CD4-positive, alpha-beta T cell treated with Interleukin-15 for 1 hour (primary cell): ENCODE measurements at places on chromosomes 3 and 15.
A peak's percentile ranks its signal among the peaks of the same experiment; 100 is the strongest.

- DNase-seq, result peak; percentile 41
Measured at GRCh38 chr3:121431726-121432517, 113.9 kb downstream of the POLQ start.

DNA sequence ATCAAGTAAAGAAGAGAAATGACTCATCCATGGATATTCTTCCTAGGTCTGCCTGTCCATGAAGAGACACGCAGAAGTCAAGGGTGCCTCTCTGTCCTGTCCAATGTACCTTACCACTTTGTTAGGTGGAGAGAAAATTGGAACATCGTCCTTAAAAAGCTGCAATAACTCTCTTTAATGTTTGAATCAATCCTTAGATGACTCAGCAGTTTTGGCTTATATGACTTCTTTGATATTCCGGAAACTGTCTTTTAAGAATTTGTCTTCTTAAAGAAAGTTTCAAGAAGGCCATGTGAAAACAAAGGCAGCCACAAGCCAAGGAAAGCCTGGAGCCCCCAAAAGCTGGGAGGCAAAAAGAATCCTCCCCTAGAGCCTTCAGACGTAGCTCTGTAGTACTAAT lies 49.2 kb downstream of the MRPL3 start:
- DNase-seq, result no peak

DNA sequence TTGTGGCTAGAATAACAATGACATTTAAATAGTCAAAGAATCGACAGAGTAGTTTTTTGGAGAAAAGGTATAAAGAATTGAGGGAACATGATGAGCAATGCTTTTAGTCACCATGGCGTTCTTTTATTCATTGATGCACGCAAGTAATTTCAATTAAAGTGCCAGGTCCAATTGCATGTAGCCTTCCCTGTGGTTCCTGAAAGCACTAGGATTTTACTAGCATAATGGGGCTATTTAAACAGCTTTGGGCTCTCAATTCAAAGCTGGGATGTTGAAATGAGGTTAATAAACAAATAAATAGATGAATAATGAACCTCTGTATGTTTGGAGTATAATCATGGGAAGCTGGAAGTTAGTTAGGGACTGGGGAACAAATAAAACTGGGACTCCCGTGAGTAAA lies 121.2 kb upstream of the GAP43 start:
- DNase-seq, result no peak

DNA sequence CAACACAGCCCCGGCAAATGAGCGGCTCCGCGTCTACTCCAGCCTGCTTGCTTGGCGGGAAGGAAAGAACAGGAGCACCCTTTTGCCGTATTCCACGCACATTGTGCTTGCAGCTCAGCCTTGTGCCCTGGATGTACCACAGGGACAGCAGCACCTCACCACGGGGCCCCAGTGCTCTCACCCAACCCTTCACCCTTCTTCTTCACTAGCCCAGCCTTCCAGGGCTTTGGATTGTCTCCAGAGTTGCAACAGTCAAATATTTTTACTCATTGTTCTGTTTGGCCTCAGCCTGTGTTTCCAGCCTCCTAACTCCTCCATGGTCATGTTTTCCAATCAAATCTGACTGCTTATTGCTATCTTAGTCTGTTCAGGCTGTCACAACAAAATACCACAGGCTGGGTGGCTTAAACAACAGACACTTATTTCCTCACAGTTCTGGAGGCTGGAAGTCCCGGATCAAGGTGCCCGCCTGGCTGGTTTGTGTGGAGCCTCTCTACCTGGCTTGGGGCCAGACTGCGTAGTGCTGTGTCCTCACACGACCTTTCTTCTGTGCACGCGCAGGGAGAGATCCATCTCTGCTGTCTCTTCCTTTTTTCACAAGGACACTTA lies 79.2 kb upstream of the ABHD17C start:
- DNase-seq, result no peak

DNA sequence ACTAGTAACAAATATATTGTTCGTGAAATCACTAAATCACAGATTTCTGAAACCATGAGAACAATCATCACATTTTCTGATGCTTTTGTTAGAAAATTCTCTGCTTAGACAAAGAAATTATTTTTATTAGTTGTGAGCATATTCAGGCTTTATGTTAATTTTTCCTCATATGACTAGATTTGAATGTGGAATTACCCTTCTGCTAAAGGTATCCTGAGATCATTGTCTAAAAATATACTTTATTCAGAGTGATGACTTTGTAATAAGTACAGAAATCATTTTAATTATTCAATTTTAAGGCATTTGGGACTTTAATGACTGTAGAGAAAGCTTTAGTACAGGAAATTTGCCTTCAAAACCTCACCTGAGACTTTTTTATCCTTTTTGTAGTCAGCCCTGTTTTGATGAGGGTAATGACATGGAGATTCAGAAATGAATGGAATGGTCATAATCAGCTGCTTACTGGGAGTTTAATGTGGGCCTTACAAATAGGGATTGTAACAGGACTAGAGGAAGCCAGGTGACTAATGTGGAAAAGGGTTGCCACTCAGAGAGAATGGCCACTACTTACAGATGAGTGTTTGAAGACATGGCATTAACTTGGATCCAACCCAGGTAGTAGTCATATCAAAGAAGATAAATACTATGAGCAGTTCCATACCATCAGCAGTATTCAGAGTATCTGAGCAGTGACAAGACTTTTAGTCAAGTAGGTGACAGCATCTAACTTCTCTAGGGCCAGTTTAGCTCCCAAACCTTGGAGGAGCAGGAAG lies 148.3 kb downstream of the MBNL1 start:
- no peak for DNase-seq

DNA sequence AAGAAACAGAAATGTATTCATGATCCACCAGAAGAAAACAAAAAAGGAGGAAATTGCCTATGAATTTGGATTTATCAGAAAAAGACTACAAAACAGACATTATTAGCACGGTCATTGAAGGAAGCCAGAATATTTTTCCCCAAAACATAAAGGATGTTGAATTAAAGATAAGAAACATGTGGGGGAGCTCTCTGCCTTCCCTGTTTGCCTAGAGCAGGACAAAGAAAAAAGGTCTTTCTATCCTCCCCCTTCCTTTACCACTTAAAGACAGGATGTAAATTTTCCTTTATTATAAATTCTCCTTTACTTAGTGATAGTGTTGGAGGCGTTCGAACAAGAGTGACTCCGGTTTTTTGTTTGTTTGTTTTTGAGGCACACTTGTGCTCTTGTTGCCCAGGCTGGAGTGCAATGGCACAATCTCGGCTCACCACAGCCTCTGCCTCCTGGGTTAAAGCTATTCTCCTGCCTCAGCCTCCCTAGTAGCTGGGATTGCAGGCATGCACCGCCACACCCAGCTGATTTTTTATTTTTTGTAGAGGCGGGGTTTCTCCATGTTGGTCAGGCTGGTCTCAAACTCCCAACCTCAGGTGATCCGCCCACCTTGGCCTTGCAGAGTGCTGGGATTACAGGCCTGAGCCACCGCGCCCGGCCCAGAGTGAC lies 14.9 kb upstream of the RPN1 start:
- no peak for DNase-seq

DNA sequence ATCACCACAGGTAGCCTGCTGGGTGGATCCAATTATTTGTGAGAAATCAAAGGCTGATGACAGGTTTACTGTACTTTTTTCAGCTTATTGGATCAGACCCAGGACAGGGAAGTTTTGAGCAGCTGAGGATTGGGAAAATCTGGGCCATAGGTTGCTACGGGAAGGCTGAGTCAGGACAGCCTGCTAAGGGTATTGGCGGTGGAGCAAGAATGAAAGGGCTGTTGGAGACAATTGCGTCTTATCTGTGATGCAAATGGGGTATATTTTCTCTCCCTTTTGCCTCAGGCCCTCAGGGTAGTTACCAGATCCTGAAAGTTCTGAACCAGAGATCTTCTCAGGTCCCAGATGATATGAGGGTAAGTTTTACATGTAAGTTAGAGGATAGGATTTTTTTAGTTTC lies 317.7 kb downstream of the EDEM1 start:
- no peak for DNase-seq

- DNase-seq, result no peak
Measured at GRCh38 chr3:184380185-184380626, 352 bp downstream of the CHRD start.

GRCh38 chr15:44033894-44034293 lies 161.2 kb downstream of the FRMD5 start:
- no peak for DNase-seq

DNA sequence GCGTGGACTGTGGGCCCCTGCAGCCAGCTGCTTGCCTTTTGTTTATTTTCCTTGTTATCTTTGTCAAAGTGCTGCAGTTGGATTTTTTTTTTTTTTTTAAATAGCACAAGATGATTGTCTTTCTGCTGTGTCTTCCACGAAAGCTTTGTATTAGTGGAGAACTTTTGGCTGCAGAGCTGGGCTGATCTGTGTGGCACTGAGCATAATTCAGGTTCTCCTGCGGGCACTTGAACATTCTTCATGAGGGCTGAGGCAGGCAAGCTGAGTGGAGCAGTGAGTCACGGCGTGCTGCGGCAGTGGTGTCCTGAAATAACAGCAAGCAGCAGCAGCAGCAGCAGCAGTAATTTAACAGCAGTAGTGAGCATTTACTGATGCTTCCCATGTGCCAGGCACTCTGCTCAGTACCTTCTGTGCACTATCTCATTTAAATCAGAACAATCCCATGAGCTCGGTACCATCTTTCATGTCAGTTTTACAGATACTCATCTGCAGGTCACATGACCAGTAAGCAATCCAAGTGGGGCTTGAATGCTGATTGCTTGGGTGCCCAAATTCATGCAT lies 45.8 kb downstream of the MITF start:
- DNase-seq, result no peak

GRCh38 chr3:190826018-190826417 lies 36.5 kb downstream of the GMNC start:
- no peak for DNase-seq

- no peak for DNase-seq
Measured at GRCh38 chr3:123467046-123467445, 18.2 kb upstream of the ADCY5 start.

DNA sequence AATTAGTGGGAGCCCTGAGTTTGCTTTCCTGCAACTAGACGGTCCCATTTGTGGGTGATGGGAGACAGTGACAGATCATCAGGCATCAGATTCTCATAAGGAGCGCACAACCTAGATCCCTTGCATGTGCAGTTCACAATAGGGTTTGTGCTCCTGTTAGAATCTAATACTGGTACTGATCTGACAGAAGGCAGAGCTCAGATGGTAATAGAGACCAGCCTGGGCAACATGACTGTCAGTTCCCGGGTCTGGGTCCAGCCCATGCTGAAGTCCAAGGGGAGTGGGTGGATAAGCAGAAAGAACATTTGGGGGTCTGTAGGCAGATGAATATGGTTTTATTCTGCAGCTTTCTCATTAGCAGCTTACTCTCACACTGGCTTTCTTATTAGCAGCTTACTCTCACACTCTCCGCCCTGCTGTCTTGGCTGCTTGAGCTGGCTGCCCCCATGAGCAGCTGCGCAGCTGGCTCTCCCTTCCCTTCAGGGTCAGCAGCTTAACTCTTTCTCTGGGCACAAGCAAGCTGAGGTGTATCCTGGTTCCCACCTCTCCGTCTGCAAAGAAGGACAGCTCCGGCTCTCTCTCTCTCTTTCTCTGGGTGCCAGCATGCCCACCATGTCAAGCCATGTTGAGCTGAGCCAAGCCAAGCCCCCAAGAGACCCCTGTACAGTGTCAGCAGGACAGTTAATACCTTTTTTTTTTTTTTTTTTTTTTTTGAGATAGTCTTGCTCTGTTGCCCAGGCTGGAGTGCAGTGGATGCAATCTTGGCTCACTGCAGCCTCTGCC lies 46.5 kb downstream of the KLHDC8B start:
- DNase-seq, result no peak

DNA sequence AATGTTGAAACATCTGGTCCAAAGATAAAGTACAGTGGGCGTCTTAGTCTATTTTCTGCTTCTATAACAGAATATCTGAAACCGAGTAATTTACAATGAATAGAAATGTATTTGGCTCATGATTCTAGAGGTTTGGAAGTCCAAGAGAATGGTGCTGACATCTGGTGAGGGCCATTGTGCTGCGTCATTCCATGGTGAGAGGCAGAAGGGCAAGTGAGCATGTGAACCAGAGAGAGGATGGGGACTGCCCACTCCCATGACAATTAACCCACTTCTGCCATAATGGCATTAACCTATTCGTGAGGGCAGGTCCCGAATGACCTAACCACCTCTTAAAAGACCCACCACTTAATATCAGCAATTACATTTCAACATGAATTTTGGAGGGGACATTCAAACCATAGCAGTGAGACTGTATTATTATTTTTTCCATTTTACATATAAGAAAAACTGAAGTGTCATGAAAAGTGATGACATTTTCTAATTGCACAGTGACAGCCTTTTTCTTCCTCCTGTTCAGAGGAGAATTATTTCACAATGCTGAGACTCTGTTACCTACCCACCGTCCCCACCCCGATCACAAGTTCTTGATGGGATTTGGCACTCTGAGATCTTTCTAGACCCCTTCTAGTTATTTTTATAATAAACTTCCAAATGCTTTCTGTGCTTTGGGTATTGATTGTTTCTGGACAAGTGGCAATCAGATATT lies 238.8 kb downstream of the RPLP1 start:
- no peak for DNase-seq

- no peak for DNase-seq
Measured at GRCh38 chr15:85010386-85011159, 28.9 kb downstream of the PDE8A start.

DNA sequence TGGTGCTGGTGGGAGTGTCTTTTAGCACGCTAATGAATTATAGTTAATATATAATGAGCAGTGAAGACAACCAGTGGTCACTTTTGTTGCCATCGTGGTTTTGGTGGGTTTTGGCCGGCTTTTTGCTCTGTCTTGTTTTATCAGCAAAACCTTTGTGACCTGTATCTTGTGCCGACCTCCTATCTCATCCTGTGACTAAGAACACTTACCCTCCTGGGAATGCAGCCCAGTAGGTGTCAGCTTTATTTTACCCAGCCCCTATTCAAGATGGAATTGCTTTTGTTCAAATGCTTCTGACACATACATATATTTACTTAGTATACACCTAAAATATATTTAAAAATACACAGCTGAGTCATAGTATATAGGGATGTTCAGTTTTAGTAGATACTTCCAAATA lies 770.3 kb downstream of the PDCD6IP start:
- DNase-seq, result no peak

DNA sequence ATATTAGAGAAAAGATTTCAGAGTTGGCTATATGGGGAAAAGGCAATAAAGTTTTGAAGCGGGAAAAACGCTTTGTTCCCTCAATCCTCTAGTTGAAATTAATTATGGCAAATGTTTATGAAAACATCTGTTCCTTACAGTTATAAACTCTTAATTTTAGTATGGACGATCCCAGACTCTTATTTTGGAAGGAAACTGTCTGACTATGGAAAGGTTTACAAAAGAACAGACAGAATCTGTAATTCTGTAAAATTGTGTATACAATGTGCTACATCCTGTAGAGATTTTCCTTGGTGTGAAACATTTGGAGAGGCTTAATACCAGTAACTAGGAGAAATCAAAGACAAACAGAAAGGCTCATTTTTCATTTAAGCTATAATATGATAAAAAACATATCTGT lies 311.8 kb downstream of the TBC1D5 start:
- no peak for DNase-seq
